ENCODE measurements at places on chromosomes 3 and 15.

GRCh38 chr3:111336511-111336910, 205.5 kb upstream of the CD96 start:
- DNase-seq = no peak

GRCh38 chr3:67474311-67474710, 180.1 kb downstream of the SUCLG2 start:
- no peak for DNase-seq

DNA sequence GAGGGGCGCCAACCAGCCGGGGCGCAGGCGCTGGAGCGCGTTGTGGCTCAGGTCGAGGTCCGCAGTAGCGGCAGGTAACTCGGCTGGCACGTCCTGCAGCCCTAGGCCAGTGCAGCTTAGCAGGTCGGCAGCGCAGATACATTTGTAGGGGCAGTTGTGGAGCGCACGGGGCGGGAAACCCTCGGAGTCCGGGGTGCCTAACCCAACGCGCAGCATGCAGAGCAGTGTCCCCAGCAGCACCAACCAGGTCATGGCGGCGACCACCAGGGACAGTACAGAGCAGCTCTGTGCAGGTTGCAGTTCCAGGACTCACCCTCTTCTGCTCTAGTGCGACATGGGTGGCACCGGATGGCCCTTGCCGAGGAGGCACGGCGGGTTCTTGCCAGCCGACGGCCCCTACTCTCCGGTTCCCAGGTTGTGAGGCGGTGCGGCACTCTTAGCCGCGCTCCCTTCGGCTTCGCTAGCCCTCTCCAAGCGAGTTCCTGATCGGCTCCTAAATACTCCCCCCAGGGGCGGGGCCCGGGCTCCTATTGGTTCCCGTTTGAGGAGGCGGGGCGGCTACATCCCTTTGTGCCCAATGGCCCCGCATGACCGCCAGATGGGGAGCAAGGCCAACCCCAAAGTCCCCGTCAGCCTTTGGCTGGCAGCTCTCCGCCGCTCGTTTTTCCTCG, at the start of gene AMIGO3:
Gene AMIGO3 (minus strand): TSS at position 471 of the 671 bp plus-strand sequence. CDS start 219 bp downstream, at position 252.
- peak; percentile 58 for DNase-seq

DNA sequence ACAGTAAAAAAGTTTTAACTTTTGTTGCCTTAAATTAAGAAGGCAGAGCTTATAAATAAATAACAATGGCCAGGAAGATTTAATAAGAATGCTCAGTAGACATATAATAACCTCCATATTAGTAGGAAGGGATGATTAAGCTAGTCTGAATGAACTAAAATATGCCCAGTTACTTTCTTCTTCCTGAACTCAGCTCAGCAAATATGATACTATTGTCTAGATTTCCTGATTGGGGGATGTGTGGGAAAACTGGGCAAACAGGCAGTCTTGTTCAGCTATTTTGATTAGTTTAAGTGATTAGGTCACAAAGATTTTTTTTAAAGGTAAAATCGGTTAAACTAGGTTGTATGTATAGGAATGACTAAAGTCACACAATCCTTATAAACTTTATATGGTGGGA, 167.2 kb upstream of the SLC2A2 start:
- no peak for DNase-seq

- DNase-seq = no peak
These were observed 337.5 kb upstream of the THBS1 start for GRCh38 chr15:39243396-39243795.

- no peak for DNase-seq
These were observed 8.5 kb downstream of the PLCH1 start for GRCh38 chr3:155736381-155736780.

- no peak for DNase-seq
These were observed 13.4 kb upstream of the LEKR1 start for GRCh38 chr3:156812521-156813335.

GRCh38 chr3:36512555-36512954, 132.3 kb downstream of the STAC start:
- DNase-seq = no peak

- DNase-seq = no peak
These were observed 32.5 kb downstream of the TM4SF4 start for GRCh38 chr3:149506965-149507364.

GRCh38 chr15:39828374-39828931, 45.8 kb upstream of the FSIP1 start:
- no peak for DNase-seq

DNA sequence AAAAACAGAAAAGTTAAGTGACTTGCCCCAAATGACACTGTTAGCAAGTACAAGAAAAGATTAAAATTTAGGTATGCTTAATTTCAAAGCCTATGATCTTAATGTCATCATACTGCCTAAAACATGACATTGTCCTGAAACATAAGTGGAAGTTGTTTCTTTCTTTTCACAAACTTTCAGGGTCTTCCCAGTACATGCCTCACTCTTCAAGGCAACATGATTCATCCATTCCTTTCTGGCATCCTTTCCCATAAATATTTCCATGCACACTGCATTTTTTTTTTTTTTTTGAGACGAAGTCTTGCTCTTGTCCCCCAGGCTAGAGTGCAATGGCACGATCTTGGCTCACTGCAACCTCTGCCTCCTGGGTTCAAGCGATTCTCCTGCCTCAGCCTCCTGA, 42.5 kb upstream of the KPNA4 start:
- DNase-seq = no peak

GRCh38 chr3:60178931-60179653, 1072.2 kb downstream of the FHIT start:
- no peak for DNase-seq
